Mammary microvascular endothelial cell (primary cell): ENCODE measurements at places on chromosomes 7 and 10. TPM values are rescaled to one million over a fixed set of nuclear protein-coding genes. Genes with fewer than 3 reads are reported as not detected.

CCSER2 gene
- 19.1 and 27.0 TPM in 2 replicates for total RNA-seq

C7orf57 gene
- 0.15 and 0.20 TPM in 2 replicates for total RNA-seq

INSYN2A gene
- total RNA-seq: 0.05 and 0.07 TPM in 2 replicates

MEOX2 gene
- total RNA-seq: 28.0 and 34.8 TPM in 2 replicates

SLC25A28 gene
- total RNA-seq: 7.8 and 11.3 TPM in 2 replicates

GPAM gene
- 4.5 and 5.4 TPM in 2 replicates for total RNA-seq

GDF2 gene
- total RNA-seq: not detected in 2 replicates

CHST15 gene
- 14.1 and 15.8 TPM in 2 replicates for total RNA-seq

CYP3A5 gene
- total RNA-seq: not detected in 2 replicates

POU6F2 gene
- total RNA-seq: not detected in 2 replicates

AGK gene
- total RNA-seq: 25.0 and 25.5 TPM in 2 replicates

IL15RA gene
- total RNA-seq: 40.6 and 52.3 TPM in 2 replicates

RAB19 gene
- total RNA-seq: not detected in 2 replicates

RNLS gene
- total RNA-seq: 1.4 and 2.9 TPM in 2 replicates

SPDYE2B gene
- not detected in 2 replicates for total RNA-seq

PBLD gene
- total RNA-seq: 2.5 TPM in 2 replicates

TMEM184A gene
- 0.07 and 0.25 TPM in 2 replicates for total RNA-seq

TMEM213 gene
- total RNA-seq: not detected in 2 replicates

HOGA1 gene
- 0.07 and 0.10 TPM in 2 replicates for total RNA-seq

AKR1B15 gene
- not detected in 2 replicates for total RNA-seq

LHFPL3 gene
- not detected in 2 replicates for total RNA-seq

EIF3B gene
- total RNA-seq: 197 and 200 TPM in 2 replicates

GFRA1 gene
- total RNA-seq: 3.7 and 8.2 TPM in 2 replicates

CXCL12 gene
- total RNA-seq: 16.2 and 19.4 TPM in 2 replicates

ITGB8 gene
- total RNA-seq: 0.34 and 0.67 TPM in 2 replicates

CALCR gene
- not detected in 2 replicates for total RNA-seq

OR9A2 gene
- total RNA-seq: not detected in 2 replicates

SEC61A2 gene
- total RNA-seq: 2.0 and 3.8 TPM in 2 replicates

AKR1C1 gene
- 0.30 and 1.3 TPM in 2 replicates for total RNA-seq
